ENCODE measurements at places on chromosomes 1 and 21.

- no peak for DNase-seq
Measured at GRCh38 chr1:2452201-2452931, 23.7 kb upstream of the PLCH2 start.

GRCh38 chr21:33578214-33578613 lies 10.3 kb downstream of the DONSON start:
- no peak for DNase-seq

GRCh38 chr21:35981514-35982070 lies 78.7 kb downstream of the SETD4 start:
- DNase-seq, result no peak

GRCh38 chr1:205069371-205070125 lies 14.7 kb downstream of the TMEM81 start:
- no peak for DNase-seq

GRCh38 chr1:245608271-245608670 lies 453.5 kb downstream of the KIF26B start:
- no peak for DNase-seq

- DNase-seq, result peak; percentile 93
Measured at GRCh38 chr1:170133766-170134495, 11.8 kb upstream of the NTMT2 start.

- DNase-seq, result no peak
Measured at GRCh38 chr1:200079232-200079940, 51.9 kb downstream of the NR5A2 start.

- DNase-seq, result peak; percentile 81
Measured at GRCh38 chr21:18138507-18138906, 106.1 kb upstream of the CHODL start.

DNA sequence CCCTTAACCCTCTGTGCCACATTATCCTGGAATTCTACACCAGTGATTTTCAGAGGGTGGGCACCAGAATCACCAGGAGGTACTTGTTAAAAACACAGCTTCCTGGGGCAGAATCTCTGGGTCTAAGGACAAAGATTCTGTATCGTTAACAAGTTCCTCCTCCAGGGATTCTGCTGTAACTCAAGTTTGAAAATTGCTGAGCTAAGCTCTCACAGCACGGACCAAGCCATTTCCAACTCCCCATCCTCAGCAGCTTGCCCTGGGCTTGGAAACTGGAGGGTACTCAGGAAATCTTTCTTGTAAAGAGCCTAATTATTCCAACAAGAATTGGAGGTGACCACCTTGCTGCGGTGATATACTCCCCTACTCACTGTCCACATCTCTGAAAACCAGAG lies 48.8 kb downstream of the TMCO4 start:
- no peak for DNase-seq

GRCh38 chr21:31397515-31397926 lies 53.5 kb upstream of the TIAM1 start:
- DNase-seq, result peak; percentile 38

GRCh38 chr1:21293537-21294265 lies 3.4 kb upstream of the ECE1 start:
- no peak for DNase-seq

DNA sequence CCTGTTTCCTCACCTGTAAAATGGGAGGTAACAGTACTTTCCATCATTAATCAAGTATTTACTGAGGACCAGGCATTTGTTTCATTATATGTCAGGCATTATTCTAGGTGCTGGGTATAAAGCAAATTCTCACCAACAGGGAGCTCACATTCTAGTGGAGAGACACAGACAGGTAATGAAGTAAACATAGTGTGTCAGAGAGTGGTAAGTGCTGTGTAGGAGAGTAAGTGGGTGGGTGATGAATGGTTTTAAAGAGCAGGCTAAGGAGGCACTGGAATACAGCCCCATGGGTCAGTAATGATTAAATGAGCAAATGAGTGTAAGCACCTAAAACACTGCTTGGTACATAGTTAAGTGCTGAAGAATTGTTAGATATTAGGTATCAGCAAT lies 60.4 kb downstream of the DNTTIP2 start:
- DNase-seq, result no peak

GRCh38 chr1:163275222-163275621 lies 46.5 kb upstream of the NUF2 start:
- DNase-seq, result no peak

- no peak for DNase-seq
Measured at GRCh38 chr1:114208714-114209113, 55.0 kb upstream of the SYT6 start.

DNA sequence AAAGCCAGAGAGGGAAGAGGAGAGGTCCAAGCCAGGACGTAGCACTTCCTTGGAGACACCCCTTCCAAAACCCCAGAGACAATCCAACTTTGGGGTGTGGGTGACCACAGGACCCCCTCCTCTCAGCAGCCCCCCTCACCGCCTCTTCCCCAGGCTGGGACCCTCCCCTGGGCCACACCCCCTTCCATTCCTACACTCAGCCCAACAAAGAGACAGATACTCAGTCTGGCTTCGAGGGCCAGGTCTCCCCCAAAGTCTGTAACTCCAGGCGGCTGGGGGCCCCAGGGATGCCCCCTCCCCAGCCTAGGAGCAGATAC lies 1.4 kb downstream of the MEX3A start:
- DNase-seq, result no peak

DNA sequence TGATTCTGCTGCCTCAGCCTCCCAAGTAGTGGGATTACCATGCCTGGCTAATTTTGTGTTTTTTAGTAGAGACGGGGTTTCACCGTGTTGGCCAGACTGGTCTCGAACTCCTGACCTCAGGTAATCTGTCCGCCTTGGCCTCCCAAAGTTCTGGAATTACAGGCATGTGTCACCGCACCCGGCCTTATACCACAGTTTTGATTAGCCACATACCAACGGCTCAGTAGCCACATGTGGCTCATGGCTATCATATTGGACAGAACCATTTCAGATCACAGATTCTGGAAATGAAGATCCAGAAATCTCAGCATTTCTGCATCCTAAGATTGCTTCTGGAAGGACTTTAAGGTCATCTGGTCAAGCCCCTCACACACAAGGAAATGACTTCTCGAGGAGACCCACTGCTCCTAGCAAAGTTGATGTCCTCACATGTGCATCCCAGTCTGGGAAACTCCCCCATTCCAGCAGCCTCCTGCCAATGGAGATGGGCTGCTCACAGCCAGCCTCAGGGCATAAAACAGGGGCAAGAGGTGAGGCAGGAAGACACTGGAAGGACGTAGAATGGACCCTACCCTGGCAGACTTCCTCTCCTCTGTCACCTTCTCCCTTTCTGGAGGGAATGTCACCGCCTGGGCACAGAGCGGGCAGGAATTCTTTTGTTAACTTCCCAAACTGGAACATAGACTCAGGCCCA lies 17.5 kb upstream of the CITED4 start:
- no peak for DNase-seq

DNA sequence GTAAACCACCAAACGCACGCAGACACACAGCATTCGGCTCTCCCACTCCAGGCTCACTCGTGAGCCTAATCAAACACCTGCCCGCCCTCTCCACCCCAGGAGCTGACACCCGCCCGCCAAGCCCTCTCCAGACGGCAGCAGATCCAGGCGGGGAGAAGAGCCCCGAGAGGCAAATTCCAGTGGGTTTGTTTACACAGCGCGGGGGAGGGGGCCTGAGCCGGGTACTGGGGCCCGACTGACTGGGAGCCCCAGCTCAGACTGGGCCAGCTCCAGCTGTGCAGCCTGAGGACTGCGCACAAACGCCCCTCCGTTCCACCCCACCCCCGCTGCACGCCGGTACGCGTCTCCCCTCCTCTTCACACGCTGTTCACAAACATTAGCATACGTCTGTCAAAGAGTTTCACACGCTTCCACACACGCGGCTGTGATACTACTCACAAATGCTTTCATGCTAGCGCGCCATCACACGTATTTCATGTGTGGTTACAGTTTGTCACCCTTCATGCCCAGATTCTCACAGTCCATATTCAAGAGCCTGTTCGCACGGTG lies 1.0 kb upstream of the EFNA1 start:
- no peak for DNase-seq

DNA sequence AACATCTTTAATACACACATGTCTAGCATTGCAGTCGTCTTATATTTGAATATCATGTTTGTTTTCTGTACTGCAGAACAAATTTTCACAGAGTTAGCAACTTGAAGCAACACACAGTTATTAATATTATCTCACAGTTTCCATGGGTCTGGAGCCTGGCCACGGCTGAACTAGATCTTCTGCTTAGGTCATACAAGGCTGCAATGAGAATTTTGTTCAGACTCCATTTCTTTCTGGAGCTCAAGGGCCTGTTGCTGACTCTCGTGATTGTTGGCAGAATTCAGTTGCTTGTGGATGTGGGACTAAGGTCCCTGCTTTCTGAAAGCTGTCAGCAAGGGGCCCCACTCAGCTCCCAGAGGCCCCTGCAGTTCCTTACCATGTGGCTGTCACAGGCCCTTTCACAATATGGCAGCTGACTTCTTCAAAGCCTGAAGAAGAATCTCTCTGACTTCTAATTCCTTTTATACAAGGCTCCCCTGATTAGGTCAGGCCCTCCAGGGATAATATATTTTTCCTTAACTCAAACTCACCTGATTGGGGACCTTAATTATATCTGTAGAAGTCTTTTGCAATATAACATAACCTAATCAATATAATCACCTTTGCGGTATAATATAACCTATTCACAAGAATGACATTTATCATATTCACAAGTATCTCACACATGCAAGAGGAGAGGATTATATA lies 296.3 kb downstream of the NFIA start:
- no peak for DNase-seq

DNA sequence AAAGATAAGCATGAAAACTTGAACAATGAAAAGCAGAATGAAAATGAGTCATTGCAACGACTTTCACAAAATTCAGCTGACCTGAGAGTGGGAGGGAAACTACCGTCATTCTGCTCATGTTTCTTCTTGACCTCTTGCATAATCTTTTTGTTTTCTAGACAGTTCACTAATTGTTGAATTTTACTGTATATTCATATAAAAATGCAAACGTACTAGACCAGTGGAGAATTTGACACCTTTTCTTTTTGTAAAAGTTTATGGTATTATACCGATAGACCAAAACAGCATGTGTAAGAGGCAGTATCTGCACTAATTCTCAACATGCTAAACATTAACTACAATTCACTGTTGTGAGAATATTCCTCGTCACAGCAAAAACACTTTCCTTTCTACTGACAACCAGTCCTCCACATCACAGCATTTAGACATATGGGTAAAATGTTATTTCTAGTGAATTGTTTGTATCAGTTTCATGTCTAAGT lies 137.8 kb downstream of the GREM2 start:
- DNase-seq, result no peak

DNA sequence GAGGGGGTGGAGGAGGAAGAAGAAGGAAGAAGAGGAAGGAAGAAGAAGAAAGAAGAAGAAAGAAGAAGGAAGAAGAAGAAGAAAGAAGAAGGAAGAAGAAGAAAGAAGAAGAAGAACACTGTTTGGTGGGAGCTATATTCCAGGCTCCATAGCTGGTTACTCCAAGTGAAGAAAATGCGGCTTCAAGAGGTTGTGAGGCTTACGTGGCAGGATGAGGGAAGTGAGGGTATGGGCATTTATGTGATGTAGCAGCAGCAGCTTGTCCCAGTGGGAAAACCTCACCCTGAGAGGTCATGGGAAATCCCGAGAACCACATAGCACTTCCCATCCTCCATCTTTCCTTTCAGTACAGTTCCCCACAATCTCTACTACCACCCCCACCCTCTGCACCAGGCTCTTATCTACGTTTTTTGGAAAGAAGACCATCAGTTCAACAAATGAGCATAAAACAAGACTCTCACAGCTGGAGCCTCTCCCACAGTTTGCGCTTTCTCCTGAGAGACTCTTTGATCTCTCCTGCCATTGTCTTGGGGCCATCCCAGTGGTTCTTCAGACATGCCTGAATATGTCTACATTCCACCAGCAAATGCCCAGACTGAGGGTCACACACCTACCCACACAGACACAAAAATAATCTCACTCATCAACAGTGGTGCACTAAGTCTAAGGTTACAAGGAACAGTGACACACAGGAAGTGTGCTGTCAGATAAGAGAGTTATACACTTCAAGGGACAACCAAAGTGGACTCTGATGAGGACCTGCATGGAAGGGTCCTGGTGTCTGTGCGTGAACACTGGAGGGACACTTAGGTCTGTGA lies 77.9 kb upstream of the KCNJ15 start:
- no peak for DNase-seq

DNA sequence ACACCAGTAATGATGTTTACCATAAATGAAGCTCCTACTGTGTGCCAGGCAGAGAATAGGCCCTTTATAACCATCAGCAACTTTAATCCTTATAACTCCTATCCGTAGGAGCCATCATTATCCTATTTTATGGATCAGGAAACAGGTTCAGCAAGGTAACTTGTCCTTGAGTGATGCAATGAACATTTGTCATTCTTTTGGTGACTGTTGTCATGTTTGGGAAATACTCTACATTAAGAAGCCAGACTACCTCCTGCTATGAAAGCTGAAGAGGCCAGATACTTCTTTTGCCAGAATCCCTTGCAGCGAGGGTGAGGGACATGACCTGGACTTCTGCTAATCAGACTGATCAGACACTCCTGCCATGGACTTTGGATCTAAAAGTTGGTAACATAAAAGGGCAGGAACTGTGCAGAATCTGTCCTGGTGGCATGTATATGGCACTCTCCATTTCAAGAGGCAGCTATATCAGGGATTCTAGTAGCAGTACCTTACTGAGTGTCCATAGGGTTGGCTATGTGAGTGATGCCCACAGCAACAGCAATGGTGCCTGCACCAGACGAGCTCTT lies 33.1 kb upstream of the SRRM1 start:
- no peak for DNase-seq

DNA sequence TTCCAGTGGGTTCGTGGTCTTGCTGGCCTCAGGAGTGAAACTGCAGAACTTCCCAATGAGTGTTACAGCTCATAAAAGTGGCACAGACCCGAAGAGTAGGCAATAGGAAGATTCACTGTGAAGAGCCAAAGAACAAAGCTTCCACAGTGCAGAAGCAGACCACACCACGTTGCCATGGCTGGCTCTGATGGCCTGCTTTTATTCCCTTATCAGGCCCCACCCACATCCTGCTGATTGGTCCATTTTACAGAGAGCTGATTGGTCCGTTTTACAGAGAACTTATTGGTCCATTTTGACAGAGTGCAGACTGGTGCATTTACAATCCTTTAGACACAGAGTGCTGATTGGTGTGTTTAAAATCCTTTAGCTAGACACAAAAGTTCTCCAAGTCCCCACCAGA lies 131.4 kb upstream of the CHRM3 start:
- DNase-seq, result no peak

DNA sequence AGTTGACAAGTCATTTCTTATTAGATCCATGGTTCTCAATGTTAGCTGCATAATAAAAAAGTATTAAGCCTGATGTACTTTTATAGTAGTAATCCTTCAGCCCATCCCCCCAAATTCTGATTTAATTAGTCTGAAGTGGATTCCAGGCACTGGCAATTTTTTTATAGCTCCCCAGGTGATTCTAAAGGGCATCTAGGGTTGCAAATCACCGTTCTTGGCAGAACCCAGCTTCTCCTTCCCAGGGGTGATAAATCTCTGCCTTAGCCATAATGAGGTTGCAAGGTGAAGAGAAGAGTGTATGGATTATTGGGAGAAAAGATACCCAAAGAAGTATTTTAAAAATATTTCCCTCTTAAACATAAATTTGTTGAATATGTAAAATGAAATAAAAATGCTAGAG lies 43.0 kb upstream of the RXRG start:
- DNase-seq, result no peak

GRCh38 chr1:115215703-115216521 lies 122.1 kb downstream of the NGF start:
- DNase-seq, result no peak

- DNase-seq, result no peak
Measured at GRCh38 chr1:61605607-61606321, 119.2 kb downstream of the TM2D1 start.

- peak; percentile 4 for DNase-seq
Measured at GRCh38 chr1:213564215-213564659, 423.5 kb upstream of the PROX1 start.

- no peak for DNase-seq
Measured at GRCh38 chr1:116716391-116716790, 37.8 kb upstream of the CD2 start.

Measured in NCI-H446 (cell line).